ENCODE measurements at places on chromosomes 4 and X.

DNA sequence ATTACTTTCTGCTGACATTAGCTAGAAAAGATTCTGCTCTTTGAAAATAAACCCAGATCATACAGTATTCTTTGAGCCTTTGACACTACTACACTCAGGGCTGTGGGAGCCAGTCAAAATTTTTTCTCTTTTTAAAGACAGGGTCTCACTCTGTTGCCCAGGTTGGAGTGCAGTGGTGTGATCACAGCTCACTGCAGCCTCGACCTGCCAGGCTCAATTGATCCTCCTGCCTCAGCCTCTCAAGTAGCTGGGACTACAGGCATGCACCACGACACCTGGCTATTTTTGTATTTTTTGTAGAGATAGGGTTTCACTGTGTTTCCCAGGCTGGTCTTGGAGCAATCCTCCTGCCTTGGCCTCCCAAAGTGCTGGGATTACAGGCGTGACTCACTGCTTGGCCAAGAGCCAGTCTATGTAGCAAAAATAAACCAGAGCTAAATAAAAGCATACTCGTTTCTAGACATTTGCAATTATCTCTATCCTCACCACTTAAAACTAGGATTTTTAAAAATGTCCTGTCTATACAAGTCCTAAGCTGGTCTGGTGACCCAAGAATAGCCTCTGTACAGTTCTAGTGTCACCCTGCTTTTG is 43.2 kb downstream of the AKAP4 start:
- no peak for DNase-seq

DNA sequence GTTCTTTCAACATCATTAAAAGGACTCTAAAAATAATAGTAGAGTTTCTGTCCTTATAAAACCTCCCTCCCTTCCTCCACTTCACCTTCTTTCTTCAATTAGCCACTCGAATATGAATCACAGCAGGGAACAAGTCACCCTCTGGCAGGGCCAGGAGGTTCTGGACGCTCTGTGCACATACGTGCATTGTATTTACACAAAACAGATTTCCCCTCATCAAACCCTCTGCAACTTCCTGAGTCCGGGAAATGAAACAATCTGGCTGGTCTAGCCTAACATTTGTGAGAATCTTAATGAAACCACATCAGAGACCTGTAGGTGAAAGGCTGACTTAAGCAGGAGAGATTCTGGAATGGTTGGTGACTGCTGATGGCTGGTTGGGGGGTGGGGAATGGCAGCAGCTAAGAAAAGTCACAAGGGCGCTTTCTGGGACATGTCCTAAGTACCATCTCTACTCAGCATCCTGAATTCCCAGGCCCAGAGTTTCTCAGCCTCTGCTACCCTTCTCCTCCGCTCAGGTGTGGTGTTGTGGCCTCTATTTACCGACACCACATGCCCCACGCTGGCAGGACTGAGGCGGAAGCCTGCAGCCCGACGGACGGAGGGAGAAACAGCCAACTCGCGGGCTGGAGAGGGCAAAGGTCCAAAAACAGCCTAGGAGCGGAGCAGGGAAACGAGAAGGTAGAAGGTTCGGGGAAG is 1.0 kb downstream of the ZDHHC9 start:
- DNase-seq = no peak

DNA sequence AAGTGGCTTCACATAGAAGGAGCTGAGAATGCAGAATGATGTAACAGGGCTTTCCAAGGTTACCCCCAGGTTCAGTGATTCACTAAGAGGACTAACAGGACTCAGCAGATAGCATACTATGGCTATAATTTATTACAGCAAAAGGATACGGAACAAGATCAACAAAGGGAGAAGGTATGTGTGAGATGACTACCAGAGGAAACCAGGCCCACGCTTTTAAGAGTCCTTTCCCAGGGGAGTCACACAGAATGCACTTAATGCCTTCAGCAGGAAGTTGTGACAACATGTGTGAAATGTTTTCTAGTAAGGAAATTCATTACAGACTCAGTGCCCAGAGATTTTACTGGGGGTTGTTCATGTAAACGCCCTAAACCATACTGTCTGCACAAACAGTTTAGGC is 373.6 kb upstream of the MAGEB2 start:
- no peak for DNase-seq

DNA sequence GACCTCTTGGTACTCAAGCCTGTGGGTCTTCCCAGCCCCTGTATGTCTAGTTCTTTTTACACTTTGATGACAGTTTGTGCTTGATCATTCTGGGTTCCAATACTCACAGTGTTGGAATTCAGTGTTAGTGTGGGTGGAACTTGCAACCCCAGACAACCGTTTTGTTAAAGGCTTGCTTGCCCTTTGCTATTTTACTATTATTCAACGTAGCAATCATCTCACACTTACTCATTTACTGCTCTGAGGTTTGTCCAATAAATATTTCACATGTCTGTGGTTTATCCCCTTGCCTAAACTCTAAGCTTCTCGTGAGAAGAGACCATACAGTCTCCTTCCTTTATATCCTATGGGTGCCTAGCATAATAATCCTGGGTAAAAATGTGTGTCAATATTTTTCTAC is 15.3 kb downstream of the CCNG2 start:
- DNase-seq = no peak

DNA sequence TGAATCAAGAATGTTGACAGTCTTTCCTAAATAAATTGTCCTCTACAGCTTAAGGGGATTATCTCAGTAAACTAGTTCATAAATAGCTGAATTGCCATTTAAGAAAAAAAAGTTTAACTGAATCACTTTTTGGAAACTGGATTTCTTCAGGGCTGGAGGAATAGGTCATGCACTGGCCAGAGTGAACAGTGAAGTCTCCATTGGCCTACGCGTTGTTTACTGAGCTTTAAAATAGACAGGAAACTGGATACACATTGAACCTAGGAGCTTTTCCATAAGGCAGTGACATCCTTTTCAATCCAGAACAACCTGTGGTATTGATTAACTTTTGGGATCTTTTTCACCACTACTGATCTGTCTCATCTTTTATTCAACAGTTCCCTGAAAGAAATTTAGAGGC is 58.0 kb downstream of the COL4A6 start:
- no peak for DNase-seq

DNA sequence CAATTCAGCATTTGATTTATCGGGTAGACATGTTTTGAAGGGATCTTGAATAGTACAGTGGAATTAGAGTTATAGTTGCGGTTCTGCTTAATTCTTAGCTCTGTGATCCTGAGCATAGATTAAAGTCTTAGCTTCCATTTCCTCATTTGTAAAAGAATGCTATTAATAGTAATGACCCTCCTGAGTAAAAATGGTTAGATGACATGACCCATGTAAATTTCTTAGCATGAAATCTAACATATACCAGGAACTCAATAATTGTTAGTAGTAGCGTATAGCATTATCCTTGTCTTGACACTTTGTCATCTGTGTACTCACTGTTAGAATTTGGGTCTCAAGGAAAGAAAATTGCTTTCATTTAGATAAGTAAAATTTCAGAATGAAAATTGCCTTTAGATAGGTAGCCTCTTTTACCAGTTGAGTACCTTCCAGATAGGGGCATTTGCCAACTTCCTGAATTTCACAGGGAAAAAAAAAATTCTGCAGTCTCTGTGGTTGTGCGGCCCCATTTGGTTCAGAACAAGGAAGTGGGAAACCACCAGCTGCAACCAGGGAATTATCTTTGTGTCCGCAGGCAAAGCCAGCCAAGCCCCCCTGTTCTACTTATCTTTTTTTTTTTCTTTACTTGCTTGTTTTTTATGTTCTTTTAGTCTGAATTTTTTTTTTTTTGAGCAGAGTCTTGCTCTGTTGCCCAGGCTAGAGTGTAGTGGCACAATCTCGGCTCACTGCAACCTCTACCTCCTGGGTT is 86.9 kb downstream of the TMEM164 start:
- no peak for DNase-seq

DNA sequence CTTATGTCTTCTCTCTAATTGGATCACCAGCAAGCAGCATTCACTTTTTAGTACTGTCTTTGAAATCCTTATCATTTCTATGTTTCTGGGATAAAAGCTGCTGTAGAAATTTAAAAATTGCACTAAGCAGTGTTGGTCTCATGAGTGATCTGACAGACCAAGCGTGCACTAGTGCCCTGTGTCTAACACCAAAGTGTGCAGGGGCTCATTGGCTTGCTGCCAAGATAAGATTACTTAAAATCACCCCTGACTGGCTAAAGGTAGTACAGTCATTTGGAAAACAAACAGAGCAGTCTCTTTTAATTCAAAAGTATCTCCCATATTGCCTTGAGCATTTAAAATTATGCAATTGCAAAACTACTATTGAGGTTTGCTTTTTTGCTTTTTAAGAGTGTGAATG is 304.6 kb downstream of the ARAP2 start:
- DNase-seq = no peak

- no peak for DNase-seq
Measured at GRCh38 chr4:79445371-79445781, 37.3 kb upstream of the GK2 start.
